ENCODE measurements at places on chromosomes 4 and X.
A peak's percentile ranks its signal among the peaks of the same experiment; 100 is the strongest.

DNA sequence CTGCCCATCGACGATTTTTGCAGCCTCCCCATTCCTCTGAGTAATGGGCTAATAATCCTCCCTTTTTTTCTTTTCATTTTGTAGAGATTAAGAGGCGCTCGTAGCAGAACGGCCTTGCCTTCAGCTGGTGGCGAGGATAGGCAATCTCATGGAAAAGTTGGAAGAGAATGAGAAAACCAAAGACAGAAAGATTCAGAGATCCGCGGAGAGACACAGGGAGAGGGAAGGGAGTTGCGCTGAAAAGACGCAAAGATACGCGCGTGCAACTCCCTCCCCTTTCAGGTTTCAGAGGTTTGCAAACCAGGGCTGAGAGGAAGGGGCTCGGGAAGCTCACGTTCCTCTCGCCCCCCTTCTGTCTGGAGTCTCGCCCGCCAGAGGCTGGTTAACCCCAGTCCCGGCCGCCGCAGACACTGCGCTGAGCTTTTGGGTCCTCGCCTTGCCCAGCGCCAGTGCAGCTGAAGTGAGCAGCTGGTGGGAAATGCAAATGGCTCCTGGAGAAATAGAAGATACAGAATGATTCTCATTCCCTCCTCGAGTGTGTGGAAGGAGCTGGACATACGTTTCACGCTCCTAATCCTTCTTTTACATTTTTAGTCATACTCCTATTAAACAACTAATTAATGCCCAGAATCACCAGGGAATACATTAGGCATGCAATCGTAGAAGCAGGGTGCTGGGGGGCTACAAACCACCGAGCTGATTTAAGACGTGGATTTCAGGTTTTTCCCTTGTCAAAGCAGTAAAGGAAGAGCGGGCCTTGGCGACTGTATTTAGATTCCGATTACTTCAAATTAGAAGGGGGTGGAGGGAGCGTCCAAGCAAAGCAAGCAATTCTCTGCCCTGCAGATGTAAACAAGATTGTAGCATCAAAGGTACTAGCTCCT, 16.6 kb upstream of the PITX2 start:
- no peak for DNase-seq

DNA sequence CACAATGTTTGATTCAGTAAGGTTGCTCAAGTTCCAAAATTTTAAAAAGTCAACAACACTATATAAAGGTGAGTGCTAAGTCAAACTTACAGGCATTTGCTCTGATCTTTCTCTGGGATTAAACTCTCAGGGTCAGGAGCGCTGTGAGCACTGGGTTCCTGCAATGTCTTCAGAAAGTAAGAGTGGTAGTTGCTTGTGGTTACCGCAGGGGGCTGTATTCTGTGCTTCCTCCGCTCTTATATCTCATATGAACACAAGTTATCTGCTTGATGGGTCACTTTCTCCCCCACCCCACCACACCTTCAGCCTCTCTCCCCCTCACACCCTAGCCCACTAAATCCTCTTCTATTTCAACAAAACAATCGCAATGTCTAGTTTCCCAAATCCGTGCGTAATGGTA, 116.4 kb upstream of the IGSF1 start:
- no peak for DNase-seq

DNA sequence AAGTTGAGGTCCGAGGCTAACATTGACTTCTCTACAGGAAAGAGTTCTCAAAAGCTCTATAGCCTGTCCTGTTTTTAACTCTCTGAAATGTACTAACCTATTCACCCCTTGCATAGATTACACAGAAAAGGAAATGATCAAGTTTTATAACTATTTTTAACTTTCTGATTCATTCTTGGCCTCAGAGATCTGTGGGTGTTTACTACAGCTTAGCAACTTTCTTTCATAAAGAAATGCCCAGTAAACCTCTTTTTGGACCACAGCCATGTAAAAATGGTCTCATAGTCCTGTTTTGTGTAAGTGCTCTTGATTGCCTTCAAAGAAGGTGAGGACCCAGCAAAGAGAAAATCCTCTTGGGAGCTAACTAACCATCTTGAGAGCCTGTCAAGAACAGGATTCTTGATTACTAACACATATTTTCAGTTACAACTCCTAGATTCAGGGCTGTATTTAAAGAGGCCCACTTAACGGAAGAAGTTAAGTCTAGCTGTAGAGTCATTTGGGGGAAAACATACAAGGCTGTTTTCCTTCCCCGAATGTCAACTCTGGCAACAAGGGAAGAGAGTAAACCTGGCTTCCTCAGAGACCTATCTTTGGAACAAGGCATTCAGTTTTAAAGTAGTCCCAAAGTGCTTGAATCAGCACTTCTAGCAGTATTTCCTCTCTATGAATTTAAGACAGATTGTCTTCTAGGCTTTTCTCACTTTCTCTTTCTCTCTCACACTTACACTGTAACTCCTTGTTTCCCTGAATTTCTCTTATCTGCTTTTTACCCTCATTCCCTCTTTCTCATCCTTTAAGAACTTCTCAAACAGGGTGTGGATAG, 78.2 kb downstream of the IL21 start:
- peak; percentile 3 for DNase-seq

- no peak for DNase-seq
These were observed 107.8 kb upstream of the CBLL2 start for GRCh38 chrX:22164770-22165388.

DNA sequence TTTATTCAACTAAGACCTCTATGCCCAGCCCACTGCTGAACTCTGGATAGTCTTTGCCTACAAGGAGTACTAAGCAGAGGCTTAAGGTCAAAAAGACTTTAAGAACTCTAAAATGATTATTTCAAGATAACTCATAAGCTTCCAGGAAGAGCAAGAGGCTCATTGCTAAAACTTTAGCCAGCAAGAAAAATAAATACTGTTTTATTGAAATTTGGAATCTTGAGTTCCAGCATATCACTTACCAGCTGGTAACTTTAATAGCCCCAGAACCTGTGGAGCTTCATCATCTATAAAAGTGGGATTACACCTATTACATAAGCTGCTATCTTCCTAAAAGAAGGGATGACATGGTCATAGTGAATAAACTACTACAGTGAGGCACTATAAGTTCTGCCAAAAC, 47.0 kb downstream of the SEC24D start:
- no peak for DNase-seq

DNA sequence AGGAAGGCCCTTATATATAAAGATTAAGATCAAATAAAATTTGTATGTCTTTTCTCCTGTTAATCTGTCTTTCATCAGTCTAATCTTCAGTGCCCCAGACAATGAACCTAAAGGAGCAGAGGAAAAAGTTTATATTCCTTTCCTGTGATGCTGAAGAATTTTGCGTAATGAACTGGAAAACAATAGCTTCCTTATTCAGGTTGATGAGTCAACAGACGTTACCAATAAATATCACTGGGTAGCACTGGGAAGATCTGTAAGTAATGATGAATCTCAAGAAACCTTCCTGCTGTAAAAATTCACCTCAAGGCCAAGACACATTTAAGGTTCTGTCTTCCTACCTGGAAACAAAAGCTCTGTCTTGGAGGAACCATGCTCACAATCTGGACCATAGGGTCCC, 25.5 kb downstream of the CDKN2AIP start:
- DNase-seq: no peak

DNA sequence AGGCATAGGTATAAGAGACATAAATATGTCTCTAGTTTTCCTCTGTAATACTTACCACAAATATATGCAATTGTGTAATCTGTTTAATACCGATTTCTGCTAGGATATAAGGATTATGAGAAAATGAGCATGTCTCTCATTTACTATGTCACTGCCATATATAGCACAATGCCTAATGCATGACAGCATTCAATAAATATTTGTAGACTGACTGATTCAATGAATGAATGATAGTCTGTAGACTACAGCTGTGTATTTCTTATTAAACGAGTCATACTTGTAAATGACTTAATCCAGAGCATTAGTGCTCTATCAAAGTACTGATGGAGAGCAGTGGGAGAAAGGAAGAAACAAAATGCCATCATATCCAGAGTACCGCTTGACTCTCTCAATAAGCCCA, 175.6 kb downstream of the PPP3CA start:
- no peak for DNase-seq

GRCh38 chrX:130606425-130606824, 204.6 kb downstream of the RBMX2 start:
- no peak for DNase-seq

DNA sequence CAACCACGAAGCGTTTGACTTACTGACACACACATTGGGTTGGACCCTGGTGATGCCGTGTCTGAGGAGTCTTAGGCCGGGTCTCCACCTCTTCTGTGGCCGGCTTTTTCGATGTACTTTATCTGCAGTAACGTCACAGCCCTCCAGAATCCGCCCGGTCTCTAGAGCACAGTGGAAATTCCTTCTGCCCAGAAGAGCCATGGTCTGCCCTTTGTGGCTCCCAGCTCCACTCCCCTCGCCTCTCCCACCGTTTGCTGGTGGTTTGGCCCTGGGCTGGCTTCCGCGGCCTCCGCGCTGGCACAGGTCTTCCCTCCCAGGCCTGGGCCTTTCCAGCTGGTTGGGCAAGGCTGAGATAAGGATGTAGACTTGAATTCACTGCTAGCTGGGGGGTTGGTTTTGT, 4.3 kb downstream of the MAEA start:
- DNase-seq: no peak

GRCh38 chr4:96543346-96543745, 703.5 kb downstream of the PDHA2 start:
- DNase-seq: no peak

- DNase-seq: no peak
These were observed 1.4 kb downstream of the VEGFD start for GRCh38 chrX:15382813-15383212.

GRCh38 chrX:26851981-26852380, 611.2 kb downstream of the PPP4R3C start:
- no peak for DNase-seq

- DNase-seq: peak; percentile 70
These were observed 308.0 kb downstream of the PPP3CA start for GRCh38 chr4:101039367-101039766.

DNA sequence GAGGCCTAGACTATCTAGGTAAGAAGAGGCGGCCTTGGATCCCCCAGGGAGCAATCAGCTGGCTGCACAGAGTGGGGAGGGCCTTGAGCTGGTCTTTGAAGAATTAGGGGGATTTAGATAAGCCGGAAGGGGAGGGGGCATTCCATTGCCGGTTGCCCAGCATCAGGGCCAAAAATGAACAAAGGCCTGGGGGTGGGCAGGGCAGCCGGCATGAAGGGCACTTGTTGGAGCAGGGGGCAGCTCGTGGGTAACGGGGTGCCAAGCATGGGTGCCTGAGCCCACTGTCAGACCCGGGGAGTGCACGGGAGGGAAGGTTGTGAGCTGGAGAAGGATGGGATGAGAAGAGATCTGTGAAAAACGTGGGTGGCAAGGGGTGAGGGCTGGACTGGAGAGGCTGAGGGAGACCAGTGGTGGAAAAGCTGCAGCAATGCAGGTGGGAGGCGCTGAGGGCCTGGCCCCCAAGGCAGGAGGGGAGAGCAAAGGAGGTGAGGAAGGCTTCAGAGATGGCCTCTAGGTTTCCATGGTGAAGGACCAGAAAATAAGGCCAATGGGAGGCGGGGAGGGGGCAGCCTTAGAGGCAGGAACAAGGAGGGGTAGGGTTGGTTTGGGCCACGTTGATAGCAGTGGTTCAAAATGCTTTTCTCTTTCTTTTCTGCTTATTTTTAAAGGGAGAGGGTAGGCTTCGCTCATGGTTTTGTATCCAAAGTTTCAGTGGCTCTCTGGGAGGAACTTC, 8.6 kb downstream of the KLF3 start:
- DNase-seq: no peak

Data from CD4-positive, alpha-beta T cell treated with Interleukin-15 for 4 hours (primary cell).